OCI-LY7 (cell line): ENCODE measurements at places on chromosomes 4 and X.

DNA sequence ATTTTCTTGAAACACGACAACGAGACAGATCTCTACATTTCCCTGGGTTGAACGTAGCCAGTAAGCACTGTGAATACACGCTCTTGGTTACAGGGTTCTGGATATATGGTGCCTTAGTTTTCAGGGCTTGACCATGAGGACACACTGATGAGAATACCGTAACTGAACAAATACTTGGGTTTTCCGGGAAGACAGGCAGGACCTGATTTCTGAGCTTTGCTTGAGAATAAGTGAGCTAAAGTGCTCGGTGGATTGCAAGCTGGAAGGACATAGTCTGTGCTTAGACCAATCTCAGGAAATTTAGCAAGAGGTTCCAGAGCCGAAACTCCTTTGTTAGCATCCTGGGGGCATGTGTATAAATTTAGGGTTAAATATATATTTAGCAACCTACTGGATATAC, 876 bp upstream of the TACR3 start:
- no peak for DNase-seq

GRCh38 chr4:17721496-17722355, 59.7 kb downstream of the FAM184B start:
- DNase-seq = no peak

DNA sequence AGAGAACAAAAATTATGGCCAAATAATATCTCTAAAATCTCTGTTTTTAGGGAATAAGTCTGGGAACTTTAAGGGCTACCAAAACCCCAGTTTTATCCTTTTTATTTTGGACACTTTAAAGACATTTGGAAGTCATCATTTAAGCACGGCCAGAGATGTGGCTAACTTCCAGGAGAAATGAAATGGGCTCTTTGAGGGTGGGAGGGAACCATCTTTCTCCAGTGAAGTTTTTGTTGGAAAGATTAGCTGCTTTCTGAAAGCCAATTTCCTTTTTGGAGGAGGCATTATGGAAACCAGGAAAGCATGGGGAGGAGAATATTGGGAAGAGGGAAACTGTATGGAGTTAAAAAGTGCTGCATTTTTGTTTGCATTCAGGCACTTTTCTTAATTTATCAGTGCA, 4.8 kb downstream of the VSIG1 start:
- no peak for DNase-seq

GRCh38 chrX:37812110-37812509, 32.3 kb downstream of the CYBB start:
- DNase-seq = no peak

GRCh38 chr4:14345356-14345775, 656.9 kb upstream of the CPEB2 start:
- no peak for DNase-seq

DNA sequence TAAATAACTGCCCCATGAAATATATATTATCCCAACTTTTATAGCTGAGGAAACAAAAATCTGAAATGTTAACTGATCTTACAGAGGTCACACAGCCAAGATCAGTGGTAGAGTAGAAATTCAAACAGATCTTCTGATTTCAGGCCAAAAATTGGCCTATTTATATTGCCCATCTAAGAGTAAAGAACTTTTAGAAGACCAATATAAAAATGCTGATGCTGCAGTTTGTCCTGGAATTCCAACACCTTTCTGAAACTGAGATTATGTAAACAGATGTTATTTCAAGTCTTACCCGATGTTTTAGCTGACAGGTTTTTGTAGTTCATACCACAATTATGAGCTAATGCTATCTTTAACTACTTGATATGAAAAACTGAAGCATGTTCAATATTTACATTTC, 51.1 kb downstream of the SPANXN3 start:
- no peak for DNase-seq

DNA sequence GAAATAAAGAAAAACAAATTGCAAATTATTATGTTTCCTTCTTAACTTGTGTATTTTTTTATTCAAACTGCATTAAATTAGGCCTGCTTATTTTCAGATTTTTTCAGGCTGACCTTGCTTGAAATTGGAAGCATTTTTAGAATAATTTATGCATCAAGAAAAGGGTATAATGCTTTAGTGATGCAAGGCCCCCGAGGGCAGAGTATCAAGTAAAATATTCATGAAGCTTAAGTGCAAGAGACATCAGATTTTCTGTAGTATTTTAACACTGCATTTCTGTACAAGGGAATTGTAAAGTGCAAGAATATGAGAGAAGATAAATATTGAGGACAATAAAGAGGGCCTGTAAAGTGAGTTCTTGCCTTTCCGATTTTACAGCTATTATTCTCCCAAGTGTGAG, 485.8 kb upstream of the ATOH1 start:
- DNase-seq = no peak

DNA sequence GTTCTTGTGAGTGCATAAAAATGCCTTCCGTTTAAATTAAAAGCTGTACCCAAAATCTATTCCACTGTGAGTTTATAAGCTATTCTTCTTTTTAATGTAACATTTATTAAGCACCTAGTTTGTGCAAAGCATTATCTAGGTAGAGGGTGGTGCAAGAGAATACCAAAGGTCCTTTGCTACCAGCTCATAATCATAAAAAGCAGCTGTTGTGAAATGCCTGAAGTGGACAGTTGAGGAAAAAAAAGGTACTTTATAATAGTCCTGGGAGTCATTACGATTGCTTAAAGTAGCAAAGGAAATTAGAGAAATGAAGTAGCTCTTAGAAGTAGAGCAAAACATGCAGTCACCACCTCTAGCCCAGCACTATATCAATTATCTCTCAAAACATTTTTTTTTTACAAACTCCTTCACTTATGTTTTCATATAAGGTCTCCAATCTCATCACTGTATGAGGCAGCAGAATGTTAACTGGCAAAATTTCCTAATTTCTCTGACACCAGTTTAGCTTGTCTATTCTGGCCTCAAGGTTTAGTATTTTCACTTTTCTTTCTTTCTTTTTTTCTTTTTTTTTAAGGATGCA, 2.1 kb downstream of the MBNL3 start:
- no peak for DNase-seq

- no peak for DNase-seq
Measured at GRCh38 chrX:131034063-131034462, 24.1 kb upstream of the ARHGAP36 start.

DNA sequence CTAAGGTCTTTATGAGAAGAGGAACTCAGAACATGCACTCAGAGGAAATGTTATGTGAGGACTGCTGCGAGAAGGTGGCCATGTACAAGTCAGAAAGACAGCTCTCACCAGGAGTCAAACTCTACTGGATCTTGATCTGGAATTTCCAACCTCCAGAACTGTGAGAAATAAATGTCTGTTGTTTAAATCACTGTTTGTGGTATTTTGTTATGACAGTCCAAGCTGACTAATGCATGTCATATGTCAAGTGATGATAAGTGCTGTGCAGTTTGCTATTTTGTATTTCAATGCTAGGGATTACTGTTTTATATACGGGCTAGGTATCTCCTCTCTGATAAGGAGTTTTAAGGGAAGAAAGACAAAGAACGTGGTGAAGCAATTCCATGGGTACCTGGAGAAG, 162.3 kb downstream of the CPEB2 start:
- no peak for DNase-seq

DNA sequence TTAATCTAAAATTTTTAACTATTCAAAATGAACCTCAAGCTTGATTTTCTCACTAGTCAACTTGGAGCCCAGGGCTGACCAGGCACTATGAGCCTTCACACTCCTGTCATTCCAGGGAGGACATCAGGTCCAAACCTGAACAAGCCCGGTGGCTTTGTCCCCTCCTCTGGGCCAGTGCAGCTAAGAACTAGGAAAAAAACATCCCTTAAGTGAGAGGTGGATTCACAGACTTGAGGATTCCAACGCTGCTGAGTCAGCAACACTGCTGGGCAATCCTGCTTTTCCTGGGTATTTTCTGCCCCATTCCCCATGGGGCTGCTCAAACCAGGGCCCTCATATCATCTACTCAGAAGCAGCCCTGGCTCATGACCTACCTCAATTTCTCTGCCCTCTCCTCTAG, 4.0 kb downstream of the RNF212 start:
- DNase-seq = no peak

DNA sequence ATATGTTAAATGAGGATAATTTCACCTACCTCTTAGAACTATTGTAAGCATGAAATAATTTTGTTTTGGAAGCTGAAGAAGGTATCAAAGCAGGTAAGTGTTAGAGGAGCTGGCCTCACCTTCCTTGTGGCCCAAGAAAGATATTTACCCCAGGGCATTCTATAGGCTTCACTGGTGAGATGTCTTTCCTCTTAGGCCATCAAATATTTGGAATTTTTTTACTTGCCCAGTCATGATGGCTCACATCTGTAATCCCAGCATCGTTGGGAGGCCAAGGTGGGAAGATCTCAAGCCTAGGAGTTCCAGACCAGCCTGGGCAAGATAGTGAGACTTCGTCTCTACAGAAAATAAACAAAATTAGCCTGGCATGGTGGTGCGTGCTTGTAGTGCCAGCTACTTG, 6.1 kb upstream of the SMS start:
- DNase-seq = no peak

DNA sequence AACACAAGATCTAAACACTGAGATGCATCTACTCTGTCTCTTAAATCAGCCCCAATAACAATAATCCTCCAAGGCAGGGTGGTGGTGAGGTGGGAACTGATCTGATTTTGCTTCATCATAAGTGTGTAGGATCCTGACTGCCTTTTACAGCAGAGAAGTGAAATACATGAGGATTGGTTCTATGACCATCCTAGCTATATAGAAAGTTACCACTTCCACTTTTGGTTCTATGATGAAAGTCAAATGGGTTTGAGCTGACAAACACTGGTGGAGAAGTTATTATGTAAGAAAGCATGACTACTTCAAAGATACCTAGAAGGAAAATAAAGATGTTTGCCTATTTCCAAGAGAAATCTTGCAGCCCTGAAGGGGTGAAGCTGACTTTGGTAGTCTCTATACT, 181.6 kb downstream of the NKX6-1 start:
- no peak for DNase-seq

DNA sequence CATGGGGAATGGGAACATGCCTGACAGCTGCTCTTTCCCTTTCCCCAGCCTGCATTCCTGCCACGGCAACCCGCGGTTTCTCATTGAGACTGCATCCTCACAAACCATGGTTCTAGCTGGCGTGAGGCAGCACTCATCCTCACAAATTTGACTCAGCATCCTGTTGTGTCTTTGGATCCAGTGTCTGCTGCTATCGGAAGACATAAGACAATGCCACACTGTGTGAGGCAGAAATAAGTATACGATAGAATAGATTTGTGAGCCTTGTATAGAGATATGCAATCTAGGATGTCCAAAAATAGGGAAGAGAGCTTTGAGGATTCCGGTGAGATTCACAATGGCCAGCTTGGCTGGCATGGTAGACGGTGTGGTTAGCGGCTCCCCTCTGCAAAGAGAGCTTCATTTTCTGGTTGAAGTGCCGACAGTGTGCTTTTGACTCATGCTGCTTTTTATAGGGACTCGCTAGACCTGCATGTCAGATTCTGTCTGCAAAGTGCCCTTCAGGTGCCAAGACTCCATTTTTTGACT, 161.3 kb upstream of the PSAPL1 start:
- DNase-seq = no peak

DNA sequence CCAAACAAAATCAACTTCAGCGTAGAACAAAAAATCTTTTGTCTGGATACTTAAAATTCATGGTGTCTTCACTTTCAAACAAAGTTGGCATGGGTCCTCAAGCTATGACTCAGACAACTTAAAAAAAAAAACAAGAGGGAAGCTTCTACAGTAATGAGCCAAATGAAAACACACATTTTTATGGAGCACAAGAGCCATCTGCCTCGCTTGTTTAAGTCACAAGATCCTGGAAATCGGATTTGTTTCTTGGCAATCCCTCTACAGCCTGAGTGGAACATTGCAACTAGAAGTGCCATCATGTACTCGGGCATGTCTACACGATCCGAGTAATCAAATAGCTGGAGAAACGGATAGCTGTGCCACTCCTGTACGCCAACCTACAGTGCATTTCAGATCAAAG, 22.6 kb downstream of the LAMP2 start:
- DNase-seq = no peak

- no peak for DNase-seq
Measured at GRCh38 chrX:69076088-69076487, 89.2 kb downstream of the PJA1 start.

DNA sequence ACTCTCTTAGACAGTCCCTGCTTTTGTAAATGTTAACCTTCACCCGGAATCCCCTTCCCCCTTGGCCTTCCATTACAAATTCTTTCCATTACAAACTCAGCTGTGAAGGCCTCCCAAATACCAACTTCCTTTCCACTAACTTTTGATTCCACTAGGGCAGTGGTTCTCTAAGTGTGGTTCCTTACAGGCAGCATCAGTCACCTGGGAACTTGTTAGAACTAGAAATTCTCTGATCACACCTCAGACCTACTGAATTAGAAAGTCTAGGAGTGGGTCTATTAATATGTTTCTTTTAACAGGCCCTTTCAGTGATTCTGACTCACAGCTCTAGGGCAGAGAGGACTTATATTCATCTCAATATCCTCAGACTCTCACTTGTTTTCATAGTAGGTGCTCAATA, 19.0 kb upstream of the MRPL1 start:
- no peak for DNase-seq

GRCh38 chr4:148618856-148619255, 176.6 kb upstream of the NR3C2 start:
- no peak for DNase-seq

DNA sequence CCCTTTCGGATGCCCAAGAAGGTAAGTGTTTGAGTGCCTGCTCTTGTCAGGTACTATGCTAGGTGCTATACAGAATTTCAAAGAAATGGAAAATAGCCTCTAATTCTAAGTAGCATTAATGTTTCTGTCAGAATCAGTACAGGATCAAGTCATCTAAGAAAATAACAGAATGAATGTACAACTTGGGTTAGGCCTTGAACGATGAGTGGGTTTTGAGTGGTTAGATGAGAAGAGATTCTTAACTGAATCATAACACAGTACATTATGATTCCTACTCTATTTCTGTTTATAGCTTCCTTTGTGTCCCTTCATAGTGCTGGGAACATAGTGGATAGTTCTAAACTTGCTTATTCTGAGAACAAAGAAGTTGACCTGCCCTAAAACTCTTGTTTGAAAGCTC, 253.9 kb downstream of the GLUD2 start:
- no peak for DNase-seq
